Activated CD4-positive, alpha-beta T cell treated with anti-CD3 and anti-CD28 coated beads for 1 hour (primary cell): ENCODE measurements at places on chromosomes 1 and 21.

- DNase-seq = no peak
Observed at GRCh38 chr1:43832255-43832654, 101.3 kb upstream of the ARTN start.

- DNase-seq = no peak
Observed at GRCh38 chr1:59560807-59561450, 253.8 kb upstream of the HOOK1 start.

DNA sequence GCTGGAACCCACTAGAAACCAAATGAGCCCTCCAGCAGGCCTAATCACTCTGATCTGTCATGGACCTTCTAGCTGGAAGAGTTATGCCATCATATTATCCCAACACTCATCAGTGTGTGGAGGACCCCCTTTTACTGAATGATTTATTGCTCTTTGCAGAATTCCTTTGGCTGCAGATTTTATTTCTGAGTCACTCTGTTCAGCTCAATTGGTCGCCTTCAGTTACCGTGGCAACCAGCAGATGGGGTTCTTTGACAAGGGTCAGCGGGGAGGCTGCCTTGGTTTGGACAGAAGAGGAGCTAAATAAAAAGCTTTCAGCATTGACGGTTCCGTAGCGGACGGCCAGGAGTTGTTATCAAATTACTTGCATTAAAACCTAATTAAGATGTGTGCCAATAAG lies 220.1 kb downstream of the SDCCAG8 start:
- DNase-seq = no peak

DNA sequence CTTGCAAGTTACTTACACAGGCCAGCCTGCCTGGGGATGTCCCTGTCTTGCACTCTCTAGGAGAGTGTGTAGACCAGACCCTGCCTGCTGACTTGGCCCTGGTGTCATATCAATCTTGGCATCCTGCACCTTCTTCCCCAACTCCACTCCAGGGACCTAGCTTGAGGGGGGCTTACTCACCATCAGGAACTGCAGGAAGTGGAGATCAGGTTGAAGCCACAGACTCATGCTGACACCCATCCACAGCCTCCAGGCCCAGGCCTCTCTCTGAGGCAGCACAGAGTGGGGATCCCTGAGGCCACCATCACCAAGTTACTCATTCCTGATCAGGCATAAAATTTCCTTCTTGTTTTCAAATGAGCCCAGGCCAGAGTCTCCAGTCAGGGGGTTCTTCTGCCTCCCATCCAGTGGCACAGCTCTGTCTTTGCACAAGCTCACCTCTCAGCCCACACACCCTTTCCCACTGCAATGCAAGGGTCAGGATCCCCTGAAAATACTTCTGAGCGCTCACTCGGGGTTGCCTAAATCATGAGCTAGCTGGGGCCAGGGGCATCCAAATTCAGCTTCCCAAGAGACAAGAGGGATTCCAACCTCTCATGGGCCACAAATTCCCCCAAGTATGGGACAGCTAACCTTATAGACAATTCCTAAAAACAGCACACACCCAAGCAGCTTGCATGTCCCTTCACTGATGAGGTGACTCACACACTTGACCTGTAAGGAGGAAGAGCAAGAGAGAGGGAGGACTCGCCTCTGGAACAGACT lies 33.5 kb downstream of the CSMD2 start:
- no peak for DNase-seq

- no peak for DNase-seq
Observed at GRCh38 chr1:55632058-55632457, 416.9 kb upstream of the USP24 start.

- DNase-seq = no peak
Observed at GRCh38 chr21:41536076-41536826, 28.3 kb upstream of the TMPRSS2 start.

DNA sequence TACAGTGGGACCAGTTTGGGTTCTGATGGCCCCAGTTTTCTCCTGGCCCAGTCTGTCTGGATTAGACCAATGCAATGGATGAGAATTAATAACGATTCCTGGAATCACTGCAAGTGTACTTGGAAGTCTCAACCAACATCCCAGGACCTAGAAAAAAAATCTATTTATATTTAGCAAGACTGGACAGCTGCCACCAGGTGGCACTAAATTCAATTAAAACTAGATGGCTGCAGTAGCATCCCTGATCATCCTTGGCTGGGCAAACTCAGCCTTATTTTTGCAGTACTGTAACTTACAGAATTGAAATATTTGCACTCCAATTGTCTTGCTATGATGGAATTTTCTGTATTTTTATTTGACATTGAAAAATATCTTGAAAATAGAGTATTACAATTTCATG lies 165.7 kb downstream of the NCAM2 start:
- DNase-seq = no peak

DNA sequence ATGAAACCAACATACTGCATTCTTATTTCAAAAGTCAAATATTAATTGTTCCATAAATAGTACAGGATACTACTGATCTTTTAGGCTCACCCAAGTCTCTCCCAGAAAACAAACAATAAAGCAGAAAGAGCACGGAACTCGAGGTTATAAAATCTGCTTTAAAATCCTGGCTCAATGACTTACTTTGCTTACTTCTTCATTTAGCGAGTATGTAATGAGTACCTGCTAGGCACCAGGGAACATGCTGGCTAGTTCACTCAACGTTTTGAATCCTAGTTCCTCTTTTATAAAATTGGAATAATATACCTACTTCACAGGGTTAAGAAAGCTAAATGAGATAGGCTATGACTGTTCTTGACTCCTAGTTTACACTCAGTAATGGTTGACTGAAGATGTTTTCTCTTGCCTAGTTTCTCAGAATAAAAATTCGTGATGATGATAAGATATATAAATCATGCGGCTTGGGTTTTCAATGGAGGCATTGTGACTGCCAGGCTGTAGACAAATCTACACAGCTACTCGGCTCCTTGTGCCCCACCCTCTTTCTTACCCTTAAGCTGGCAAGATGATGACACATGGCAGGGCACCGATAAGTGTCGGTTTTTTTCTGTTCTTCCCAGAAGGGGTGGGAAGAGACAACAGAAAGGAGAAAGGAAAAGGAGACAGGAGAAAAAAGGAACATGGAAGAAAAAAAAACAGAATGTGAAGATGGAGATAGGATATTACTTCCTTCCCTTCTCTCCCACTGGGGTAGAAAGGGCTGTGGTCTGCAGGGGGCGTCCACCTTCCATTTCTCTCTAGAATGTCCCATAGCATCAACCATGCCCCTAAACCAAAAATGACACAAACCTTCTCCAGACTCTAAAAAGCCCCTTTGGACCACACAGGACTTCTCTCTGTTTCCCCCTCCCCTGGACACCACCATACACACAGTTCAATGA lies 507.1 kb downstream of the SMYD3 start:
- no peak for DNase-seq

DNA sequence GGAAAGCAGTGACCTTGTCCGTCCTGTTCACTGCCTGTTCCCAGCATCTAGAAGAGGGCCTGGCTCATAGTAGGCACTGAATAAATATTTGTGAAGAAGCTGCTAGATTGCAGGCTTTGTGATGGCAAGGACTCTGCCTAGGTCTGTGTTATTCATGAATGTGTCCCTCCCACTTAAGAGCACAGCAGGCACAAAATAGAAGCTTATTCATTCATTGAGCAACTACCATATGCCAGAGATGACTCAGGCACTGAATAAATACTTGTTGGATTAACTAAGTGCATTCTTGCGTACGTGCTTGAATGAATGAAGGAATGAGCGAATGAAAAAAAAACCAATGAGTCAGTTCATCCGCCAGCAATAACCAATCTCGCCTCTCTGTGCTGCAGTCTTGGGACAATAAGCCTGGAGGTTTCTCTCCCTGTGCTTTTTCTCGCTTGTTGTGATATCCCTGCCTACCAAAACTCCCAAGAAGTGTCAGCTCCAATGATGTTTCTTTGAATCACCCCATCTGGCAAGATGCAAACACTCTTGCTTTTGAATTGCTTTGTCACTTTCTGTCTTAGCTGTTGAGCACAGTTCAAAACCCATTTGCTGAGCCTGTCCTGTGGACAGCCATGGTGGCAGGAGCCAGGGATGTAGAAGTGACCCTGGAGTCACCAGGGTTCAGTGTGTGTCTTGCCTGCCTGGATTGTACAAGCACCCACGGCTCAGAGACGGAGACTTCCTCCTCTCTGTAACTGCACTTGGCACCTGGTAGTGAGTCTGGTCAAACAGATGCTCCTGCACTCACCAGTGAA lies 143.9 kb downstream of the KAZN start:
- no peak for DNase-seq

DNA sequence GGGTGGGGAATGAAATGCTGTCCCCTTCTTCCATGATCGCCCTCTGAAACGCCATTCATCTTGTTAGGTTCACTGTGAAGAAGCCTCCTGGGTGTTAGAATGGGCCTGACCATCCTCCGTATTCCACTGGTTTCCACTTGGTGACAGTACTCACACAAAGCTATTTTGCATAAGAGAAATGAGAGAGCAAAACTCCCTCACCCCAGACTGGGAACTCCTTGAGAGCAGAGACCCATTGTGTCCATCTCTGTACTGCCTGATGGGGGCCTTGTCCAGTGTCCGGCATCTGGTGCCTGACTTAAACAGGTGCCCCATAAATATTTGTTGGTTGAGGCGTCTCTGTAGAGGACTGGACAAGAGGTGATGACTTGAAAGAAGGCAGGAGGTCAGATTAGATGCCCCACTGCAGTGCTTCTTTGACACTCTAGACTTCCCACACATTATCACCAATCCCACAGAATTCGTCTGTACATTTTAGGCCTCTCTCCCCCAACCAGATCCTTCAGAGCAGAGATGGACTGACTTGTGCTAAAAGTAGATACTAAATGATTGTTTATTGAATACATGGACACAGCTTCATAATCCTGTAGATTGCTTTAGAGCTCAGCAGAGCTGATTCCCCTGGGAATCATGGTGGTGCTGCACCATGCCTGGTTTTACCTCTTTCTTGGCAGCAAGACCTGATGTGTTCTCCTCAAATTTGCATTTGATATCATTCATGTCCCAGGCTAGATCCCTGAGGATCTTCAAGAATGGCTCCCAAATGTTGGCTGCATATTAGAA lies 22.4 kb upstream of the KCNA2 start:
- DNase-seq = no peak

DNA sequence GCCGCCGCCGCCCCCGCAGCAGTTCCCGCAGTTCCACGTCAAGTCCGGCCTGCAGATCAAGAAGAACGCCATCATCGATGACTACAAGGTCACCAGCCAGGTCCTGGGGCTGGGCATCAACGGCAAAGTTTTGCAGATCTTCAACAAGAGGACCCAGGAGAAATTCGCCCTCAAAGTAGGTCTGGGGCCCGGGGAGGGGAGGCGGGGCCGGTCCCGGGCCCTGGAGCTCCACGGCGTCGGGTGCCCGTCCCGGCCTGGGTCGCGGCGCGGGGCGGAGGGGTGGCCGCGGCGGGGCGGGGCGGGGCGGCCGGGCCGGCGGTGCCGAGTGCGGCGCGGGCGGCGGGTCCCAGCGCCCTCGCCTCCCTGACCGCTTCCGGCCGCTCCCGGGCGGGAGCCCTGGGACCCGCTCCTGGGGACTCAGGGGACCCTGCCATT lies 646 bp downstream of the MAPKAPK2 start:
- no peak for DNase-seq

DNA sequence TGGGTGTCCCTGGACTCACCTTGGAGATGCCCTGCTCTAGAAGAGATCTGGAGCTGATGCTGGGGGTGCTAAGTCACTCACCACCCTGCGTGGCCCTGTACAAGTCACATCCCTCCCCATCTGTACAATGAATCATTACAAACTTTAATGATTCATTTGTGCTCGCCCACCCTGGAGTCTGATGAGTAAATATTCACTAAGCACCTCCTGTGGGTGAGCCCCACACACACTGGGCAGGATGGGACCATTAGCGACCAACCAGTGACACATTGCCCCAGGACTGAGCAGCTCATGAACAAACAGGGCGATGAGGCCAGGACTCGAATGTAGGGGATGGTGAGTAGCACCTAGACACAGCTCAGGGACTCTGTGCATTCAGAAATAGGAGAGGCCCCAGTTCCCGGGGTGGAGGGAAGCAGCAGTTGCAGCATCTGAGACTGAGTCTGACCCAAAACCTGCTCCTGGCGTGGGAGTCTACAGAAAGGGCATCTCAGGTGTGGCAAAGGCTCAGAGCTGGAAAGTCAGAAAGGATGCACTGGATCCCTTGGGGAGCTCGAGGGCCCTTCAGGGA lies 18.1 kb upstream of the PDZK1IP1 start:
- DNase-seq = no peak

- no peak for DNase-seq
Observed at GRCh38 chr1:10338047-10338446, 60.8 kb upstream of the PGD start.

- DNase-seq = no peak
Observed at GRCh38 chr1:212982430-212983152, 32.2 kb downstream of the VASH2 start.

DNA sequence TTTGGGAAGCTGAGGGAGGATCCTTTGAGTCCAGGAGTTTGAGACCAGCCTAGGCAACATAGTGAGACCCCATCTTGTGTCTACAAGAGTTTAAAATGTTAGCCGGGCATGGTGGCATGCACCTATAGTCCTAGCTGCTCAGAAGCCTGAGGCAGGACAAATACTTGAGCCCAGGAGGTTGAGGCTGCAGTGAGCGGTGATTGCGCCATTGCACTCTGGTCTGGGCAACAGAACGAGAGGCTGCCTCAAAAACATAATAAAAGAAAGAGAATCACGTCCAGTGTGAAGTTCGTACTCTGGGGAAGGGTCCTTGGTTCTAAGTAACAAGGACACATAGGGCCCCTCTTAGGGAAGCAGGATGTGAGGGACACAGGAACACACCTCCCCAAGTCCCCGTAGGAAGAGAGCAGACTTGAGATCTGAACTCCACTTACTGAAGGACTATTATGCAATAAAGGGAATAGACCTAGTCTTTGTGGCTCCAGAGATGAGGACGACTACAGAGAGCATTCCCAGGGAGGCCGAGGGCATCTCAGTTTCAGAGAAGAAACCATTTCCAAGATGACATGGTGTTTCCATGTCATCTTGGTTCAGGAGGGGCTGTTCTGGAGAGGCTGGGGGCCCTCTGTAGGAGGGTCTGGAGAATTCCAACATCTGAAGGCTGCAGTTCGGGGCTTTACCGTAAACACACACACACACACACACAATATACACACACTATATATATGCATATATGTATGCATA lies 10.8 kb upstream of the ENO1 start:
- DNase-seq = no peak

DNA sequence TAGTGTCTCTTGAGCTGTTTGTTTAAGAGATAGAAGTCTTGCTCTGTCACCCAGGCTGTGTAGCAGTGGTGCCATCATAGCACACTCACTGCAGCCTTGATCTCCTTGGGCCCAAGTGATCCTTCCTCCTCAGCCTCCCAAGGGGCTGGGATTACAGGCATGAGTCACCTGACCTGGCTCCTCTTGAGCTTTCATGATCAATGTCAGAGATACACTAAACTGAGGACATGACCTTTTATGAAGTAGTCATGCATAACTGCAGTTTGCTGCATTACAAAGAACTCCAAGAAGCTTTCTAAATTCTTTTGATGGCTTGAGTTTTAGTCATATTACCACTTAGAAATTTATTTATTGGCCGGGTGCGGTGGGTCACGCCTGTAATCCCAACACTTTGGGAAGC lies 77.7 kb downstream of the CC2D1B start:
- no peak for DNase-seq
